ENCODE measurements at places on chromosomes 11 and 22.

- peak; percentile 13 for DNase-seq
Measured at GRCh38 chr11:131408025-131408640, 37.7 kb downstream of the NTM start.

DNA sequence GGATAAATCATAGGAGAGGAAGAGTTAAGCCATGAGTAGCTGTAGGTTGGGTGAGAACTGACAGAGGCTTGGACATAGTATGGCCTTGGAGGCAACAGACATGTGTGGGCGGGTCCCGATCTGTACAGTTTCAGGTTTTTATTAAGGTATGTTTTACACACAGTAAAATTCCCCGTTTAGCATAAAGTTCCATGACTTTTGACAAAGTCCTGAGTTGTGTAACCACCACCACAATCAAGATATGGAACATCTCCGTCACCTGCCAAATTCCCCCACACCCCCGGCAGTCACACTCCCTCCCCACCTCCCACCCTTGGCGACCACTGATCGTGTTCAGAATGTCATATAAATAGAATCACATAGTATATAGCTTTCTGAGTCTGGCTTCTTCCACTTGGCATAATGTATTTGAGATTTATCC is 68.1 kb downstream of the GRIK4 start:
- no peak for DNase-seq

DNA sequence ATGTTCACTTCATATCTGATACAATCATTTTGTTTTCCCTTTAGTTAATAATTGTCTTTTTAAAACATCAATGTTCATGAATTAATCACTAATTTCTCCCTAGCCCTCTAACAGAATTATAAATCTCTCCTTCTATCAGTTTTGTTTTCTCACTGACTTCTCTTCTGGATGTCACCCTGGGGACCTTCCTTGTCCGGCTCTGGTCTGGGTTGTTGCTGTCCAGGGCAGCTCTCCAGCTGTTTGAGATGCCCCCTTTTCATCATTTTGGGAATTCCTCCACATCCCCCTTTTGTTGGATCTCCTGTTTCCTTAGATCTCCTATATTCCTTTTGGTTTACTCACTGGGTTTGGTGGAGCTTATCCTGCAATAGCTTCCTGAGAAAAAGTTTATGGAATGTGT is 35.6 kb upstream of the PSMA1 start:
- no peak for DNase-seq

GRCh38 chr11:30406978-30407762 is 84.3 kb downstream of the ARL14EP start:
- DNase-seq, result no peak

DNA sequence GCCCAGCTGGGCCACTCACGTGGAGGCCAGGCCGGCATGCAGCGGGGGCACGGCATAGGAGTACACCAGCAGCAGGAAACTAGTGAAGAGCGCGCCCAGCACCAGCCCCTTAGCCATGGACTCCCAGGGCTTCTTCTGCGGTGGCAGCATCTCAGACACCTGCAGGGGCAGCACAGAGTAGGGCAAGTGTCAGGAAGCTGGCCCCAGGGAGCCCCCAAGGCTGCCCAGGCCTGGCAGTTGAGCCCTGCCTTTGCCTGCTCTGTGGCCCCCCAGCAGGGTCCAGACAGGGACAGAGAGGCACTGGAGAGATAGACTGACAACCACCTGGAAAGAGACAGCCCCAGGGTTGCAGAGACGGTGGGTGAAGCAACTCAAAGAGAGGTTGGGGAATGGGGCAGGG is 10.7 kb upstream of the SEC14L6 start:
- DNase-seq, result no peak

DNA sequence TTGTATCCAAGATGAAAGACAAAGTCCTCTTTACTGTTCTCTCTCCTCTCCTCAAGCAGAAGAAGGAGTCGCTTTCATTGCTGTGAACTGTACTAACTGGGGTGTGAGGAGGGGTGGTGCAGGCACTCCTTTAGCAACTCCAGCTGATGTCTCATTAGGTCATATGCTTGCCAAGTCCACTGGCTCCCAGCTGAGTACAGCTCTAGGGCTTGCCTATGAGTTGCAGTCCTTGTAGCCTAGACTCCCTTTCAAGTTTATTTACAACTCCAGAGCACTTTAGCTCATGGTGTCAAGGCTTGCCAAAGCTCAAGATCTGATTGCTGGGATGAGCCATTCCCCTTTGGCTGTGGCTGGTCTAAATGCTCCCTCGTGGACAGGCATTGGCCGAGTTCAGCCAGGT is 55.1 kb upstream of the PDGFD start:
- DNase-seq, result no peak

DNA sequence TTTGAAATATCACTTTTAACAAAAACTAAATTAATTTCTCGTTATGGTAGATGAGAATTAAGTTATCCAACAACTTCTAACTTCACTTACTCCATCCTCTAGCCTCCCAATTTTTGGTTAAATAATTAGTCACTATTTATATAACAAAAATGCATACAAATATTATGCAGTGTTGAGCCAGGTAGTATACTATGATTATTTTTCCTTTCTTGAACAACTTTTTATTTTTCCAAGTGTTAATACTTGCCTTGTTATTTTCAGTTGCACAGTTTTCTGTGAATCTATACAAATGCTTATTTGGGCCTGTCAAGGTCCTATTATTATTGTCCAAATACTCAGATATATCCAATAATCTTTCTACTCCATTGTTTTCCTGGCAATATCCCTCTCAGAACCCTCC is 19.9 kb upstream of the CCDC83 start:
- no peak for DNase-seq

DNA sequence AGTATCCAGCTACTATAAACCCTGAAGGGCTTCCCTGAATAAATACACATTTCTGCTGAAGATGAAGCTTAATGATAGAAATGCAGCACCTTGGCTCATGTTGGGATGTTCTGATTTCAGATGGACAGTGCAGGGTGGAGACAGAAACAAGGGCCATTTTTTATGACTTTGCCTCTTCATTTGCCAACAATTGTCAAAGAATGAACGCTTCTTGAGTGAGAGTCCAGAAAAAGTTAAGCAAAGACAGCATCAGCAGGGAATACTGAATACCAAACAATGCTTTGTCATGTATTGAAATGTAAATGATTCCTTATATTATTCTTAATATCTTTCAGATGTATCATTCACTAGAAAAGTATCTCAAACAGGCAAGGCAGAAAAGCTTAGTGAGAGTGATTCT is 84.9 kb downstream of the TRPC6 start:
- no peak for DNase-seq

- no peak for DNase-seq
Measured at GRCh38 chr22:19831016-19831415, 23.7 kb downstream of the GNB1L start.

DNA sequence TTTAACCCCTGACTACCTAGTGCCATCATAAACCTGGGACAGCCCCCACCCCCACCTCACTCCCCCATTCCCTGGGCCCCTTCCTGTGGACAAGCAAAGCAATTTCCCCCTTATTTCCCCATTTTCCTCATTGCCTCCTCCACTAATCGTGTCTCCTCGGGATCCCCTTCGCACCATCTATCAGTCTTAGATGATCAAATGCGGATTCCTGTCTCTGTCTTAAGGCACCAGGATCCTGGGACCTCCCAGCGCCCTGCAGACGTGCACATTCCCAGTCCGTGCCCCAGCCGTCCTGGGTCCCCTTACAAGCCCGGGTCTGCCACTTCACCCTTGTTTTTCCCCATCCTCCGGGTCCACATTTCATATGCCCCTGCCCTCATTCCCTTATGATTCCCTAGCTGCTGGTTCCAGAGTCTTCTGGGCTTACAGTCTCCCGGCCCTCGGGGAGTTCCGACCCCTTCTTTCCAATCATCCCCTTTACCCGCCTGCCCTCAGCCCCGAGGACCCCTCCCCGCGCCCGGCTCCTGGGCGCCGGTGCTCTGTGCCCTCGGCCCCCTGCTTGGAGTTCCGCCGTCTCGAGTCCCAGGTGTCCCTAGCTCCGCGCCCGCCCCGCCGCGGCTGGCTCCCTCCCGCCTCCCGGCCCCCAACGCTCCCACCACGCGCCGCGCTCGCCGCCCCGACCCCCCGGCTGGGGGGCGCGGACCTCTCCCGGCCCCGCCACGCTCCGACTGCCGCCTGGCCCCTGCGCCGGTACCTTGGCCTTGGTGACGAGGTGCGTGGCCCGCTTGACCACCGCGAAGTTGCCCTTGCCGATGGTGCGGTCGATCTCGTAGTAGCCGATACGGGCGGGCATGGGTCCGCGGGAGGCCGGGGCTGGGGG is 599 bp downstream of the SIK3 start:
- no peak for DNase-seq

DNA sequence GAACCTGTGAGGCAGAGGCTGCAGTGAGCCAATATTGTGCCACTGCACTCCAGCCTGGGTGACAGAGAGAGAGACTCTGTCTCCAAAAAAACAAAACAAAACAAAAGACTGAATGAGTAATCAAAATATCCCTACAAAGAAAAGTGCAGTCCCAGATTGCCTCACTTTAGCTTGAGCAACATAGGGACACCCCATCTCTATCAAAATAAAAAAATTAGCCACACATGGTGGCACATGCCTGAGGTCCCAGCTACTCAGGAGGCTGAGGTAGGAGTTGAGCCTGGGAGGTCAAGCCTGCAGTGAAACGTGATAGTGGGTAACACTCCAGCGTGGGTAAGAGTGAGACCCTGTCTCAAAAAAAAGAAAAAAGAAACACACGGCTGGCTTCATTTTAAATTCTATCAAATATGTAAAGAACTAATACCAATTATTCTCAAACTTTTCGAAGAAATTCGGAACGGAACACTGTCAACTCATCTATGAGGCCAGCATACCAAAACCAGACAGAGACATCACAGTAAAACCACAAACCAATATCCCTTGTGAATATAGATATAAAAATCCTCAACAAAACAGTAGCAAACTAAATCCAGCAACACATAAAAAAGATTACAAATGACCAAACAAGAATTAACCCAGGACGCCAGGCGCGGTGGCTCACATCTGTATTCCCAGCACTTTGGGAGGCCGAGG is 12.9 kb downstream of the CHEK2 start:
- DNase-seq, result no peak
